ENCODE measurements at places on chromosomes 2 and 18.

DNA sequence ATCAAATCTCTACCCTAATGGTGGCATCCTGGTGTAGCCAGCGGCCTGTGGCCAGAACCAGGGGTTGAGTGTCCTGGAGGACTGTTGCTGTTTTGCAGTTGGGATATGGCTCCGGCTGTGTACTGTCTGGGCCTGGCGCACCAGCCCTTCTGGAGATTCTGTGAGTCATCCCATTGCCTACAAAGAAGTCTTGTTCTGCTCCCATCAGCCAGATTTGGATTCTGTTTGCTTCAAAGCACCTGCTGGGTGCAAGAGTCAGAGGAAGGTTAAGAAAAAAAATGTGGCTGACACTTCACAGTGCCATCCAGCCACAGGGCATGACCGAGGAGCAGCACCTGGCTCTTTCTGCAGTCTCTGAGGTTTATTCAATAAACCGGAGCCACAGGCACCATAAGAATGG, 41.0 kb upstream of the ASAP2 start:
- DNase-seq: no peak

GRCh38 chr2:73938718-73939352, 12.2 kb downstream of the DGUOK start:
- DNase-seq: no peak

GRCh38 chr2:1944986-1945385, 200.7 kb upstream of the PXDN start:
- no peak for DNase-seq

- no peak for DNase-seq
These were observed 89.2 kb upstream of the MSH2 start for GRCh38 chr2:47313728-47314127.

- DNase-seq: no peak
These were observed 50.0 kb downstream of the ASAP2 start for GRCh38 chr2:9256570-9257043.

GRCh38 chr2:64219149-64219548, 74.9 kb upstream of the PELI1 start:
- DNase-seq: no peak

DNA sequence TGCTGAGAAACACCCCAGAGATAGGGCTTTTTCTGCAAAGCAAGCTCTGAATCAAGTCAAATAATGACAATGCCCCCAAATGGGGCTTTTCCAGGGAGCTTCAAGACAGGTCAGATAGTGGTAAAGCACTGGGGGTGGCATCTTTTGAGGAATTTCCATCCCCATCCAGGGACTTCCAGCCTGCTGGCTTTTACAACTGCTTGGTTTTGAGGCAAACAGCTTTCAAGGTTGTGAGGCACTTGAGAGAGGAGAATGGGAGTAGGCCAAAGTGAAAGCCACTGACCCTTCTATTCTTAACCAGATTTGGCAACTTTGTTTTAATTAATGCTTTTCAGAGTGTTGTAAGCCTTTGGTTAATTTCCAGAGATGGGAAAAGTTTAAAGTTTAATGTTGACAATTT, 762.0 kb upstream of the POU3F3 start:
- no peak for DNase-seq

DNA sequence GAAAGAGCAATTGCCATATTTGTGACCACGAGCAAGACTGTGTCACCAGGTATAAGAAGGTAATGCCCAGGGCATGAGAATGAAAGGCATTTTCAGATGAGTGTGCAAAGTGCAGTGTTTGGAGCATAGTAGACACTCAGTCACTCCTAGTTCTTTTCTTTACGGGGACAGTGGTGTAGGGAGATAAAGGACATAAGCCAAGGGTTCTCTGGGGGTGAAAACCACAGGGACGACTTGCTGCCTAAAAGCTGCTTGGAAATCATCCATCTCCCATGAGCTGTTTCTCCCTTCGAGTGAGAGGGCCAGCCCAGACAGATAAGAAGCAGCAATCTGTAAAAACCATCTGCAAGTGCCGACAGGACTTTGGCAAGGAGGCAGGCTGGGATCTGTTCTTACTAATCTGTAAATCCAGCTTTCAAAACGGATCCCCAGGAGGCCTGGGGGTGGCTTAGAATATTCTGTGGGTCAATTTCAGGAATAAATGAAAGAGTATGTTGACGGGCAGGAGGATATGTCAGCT, 221.6 kb downstream of the LPIN1 start:
- no peak for DNase-seq

GRCh38 chr2:164558450-164558849, 62.8 kb downstream of the GRB14 start:
- no peak for DNase-seq

DNA sequence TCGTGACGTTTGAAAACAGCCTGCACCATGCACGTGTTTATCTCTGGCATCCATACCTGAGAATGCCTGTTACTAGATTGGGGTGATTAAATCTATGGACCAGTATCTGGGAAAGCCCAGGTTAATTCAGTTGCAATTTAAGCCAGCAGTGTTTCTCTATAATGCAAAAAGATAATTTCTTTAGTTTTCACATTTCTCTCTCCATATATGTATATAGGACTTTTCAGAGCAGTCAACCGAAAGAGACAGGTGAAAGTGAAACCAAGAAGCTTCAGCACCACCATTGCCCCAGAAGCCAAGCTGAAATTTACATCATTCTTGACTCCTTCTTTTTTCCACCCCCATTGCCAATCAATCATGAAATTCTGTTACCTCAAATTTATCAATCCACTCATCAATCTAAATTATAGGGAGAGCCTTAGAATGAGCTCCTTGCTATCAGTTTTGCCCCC, 2.7 kb upstream of the LRP2 start:
- DNase-seq: no peak

GRCh38 chr2:180694445-180695421, 285.7 kb upstream of the UBE2E3 start:
- no peak for DNase-seq

DNA sequence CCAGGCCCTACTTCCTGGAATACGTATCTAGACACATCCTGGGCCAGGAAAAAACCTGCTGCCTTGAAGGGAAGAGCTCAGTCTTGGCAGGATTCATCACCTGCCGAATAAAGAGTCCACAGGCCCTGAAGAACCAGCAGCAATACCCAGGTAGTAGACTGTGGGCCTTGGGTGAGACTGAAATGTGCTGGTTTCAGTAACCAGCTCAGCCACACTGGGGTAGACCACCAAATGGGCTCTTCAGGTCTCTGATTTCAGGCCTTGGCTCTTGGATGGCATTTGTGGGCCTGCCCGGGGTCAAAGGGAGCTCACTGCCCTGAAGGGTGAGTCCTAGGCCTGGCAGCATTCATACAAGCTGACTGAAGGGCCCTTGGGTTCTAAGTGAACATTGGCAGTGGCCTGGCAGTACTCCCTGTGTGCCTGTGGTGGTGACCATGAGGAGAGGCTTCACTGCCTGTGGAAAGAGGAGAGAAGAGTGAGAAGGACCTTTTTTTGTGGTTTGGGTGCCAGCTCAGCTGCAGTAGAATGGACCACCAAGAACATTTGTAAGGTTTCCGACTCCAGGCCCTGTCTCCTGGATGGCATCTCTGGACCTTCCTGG, 175.1 kb downstream of the ANKRD30B start:
- DNase-seq: no peak

- no peak for DNase-seq
These were observed 278.3 kb downstream of the TSN start for GRCh38 chr2:122033778-122034177.

GRCh38 chr2:69933839-69934613, 19.1 kb downstream of the MXD1 start:
- no peak for DNase-seq

DNA sequence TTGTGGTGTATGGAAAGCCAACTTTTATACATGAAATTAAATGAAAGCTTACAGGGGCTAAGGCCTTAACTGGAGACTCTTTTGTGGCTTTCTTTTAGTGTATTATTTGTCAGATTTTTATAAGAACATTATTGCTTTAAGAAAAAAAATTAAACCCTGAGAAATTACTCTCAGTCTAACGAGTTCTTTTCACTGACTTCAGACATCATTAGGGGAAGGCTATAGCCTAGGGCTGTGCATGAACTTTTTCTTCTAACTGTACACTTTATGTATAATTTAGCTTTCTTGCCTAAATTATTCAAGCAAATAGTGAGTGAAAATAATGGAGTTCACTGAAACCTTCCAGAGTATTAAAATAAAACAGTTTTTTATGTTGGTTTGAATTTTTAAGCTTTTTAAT, 151.1 kb upstream of the MEIS1 start:
- DNase-seq: no peak

GRCh38 chr2:69603146-69603743, 40.3 kb downstream of the AAK1 start:
- DNase-seq: no peak

- DNase-seq: no peak
These were observed 16.7 kb upstream of the OTOS start for GRCh38 chr2:240157147-240157470.

DNA sequence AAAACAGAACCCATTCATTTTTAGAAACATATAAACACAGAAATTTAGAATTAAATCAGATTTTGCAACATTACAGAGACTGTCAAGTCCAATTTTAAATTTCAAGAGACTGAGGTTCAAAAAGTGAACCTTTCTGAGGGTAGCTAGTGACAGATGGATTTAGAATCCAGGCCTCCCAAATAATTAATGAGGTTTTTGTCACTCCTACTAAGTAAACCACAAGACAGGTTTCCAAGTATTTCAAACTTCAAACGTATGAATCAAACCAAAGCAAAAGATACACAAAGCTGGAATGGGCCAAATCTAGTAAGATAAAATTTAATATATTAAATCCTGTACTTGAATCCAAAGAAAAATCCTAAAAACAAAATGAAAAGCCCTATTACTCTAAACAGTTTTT, 25.3 kb downstream of the PPP4R3B start:
- DNase-seq: no peak

- DNase-seq: no peak
These were observed 93.9 kb upstream of the LGALSL start for GRCh38 chr2:64359892-64360657.

DNA sequence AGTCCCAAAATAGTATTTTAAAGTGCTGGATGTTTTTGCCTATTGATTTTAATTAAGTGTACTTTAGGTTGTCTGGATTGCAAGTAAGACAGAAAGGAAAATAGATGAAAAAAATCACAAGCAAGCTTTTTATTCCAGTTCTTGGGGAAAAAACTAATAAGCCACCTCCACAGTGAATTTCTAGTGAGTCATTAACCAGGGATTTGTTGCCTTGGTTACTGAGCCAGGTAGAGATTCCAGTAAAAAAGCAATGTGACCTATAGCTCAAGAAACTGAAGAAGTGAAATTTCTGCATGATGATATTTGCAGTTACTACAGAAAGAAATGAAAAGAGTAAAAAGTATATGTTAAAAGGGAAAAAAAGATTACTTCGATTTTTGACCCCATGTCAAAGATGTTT, 160.6 kb downstream of the METTL4 start:
- DNase-seq: no peak

DNA sequence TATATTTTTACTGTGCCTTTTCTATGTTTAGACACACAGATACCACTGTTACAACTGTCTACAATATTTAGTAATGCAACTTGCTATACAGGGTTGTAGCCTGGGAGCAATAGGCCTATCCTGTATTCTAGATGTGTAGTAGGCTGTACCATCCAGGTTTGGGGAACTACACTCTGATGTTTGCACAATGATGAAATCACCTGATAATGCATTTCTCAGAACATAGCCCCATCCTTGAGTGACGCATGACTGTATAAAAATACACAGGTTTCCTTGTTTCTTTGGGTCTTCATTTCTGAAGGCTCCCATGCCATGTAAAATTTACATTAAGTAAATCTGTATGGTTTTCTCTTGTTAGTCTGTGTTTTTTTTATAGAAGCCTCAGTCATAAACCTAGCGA, 270.9 kb upstream of the SKOR2 start:
- DNase-seq: no peak

GRCh38 chr2:16123421-16123820, 183.1 kb downstream of the MYCN start:
- DNase-seq: no peak

- DNase-seq: no peak
These were observed 151.6 kb downstream of the DTNB start for GRCh38 chr2:25521665-25522387.

- no peak for DNase-seq
These were observed 234.5 kb downstream of the MTX2 start for GRCh38 chr2:176503776-176504175.

GRCh38 chr18:33578518-33579348, 714 bp downstream of the ASXL3 start:
- DNase-seq: no peak

DNA sequence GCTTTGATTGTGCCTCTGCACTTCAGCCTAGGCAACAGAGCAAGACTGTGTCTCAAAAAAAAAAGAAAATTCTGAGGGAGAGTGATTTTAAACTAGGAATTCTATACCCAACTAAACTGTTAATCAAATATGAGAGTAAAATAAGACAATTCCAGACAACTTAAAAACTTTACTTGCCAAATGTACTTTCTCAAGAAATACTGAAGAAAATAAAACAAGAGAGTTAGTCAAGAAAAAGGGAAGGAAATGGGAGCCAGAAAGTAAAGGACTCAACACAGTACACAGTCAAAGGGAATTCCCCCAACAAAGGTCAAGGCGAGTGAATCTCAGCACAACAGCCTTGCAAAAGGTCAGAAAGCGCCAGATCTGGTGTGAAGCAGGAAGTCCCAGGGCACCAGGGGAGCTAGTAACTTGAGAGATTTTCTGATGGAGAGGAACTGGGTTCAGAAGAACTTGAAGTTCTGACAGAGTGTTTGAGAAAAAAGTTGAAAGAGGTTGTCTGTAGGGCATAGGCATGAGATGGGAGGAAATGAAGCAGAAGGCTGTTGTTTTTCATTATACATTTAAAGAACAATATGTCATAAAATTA, 22.6 kb upstream of the TBC1D8 start:
- no peak for DNase-seq

GRCh38 chr2:48941908-48942307, 186.4 kb upstream of the LHCGR start:
- DNase-seq: no peak

- no peak for DNase-seq
These were observed 47.7 kb downstream of the ACTR2 start for GRCh38 chr2:65275141-65275915.

- no peak for DNase-seq
These were observed 21.6 kb downstream of the PMAIP1 start for GRCh38 chr18:59921384-59921891.

- DNase-seq: no peak
These were observed 98.8 kb downstream of the INHBB start for GRCh38 chr2:120444691-120445240.

DNA sequence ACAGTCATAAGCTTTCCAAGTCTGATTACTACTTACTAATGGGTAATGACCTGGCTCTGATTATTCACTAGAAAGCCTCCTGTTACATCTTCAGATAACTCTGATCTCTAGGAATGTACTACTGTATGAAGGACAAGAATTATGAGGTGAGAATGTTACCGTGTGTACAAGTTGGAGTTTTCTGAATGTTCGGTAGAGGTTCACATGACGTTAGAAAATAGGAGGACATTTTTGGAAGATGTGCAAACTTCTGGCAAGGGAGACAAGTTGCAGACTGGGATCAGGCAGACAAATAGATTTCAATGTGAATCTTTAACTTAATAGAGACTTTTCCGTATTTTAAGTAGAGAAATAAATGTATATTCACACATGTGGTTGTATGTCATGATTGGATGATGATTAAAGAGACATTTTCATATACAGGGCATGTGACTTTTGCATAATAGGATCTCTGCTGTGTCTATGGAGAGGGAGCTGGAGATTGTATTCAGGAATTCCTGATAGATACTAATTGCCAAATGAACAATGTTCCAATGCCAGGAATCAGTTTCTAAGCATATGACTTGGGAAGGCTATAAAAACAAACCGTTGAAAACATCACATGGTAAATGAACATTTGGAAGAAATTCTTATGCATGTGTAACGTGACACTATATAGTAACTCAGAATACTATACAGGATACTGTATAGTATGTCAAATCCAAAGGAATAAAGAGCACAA, 1695.8 kb upstream of the PIK3C3 start:
- DNase-seq: no peak

Measured in stimulated activated CD4-positive, alpha-beta T cell treated with anti-CD3 and anti-CD28 coated beads, Interleukin-1b, Interleukin-23, amount 100 ng/mL, for 1 hour (primary cell).